Cortex of kidney (tissue), 1 donor: ENCODE measurements at places on chromosomes 6 and 20.

- no peak for DNase-seq
Observed at GRCh38 chr20:24695529-24696225, 226.2 kb downstream of the SYNDIG1 start.

DNA sequence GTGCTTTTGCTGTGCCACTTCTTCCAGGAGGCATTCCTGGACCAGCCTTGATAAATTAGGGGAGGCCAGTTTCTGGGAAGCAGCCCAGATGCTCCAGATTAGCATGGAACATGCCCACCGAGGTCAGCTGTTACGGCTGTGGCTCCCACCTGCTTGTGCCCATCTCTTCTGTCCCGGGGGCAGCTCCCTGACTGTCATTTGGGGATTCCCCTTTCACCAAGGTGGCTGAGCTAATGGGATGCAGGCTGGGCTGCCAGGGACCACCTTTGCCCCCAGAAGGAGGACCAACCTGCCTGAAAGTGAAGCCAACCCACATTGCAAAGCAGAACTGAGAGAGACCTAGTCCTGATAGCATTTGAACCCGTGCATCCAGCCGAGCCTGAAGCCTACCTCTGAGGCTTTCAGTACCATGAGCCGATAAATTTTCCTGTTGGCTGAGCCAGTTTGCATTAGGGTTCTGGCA is 85.3 kb downstream of the PTPN1 start:
- DNase-seq = no peak

GRCh38 chr6:19298421-19298820 is 538.7 kb upstream of the ID4 start:
- no peak for DNase-seq

- DNase-seq = no peak
Observed at GRCh38 chr6:3147914-3148757, 9.2 kb downstream of the TUBB2A start.
